ENCODE measurements at places on chromosomes 1 and 21.

GRCh38 chr1:19664453-19665185 is at the start of gene HTR6:
TSS of gene HTR6 (plus strand) at chr1:19664875. CDS start at chr1:19665754, 879 bp downstream.
- no peak for DNase-seq

DNA sequence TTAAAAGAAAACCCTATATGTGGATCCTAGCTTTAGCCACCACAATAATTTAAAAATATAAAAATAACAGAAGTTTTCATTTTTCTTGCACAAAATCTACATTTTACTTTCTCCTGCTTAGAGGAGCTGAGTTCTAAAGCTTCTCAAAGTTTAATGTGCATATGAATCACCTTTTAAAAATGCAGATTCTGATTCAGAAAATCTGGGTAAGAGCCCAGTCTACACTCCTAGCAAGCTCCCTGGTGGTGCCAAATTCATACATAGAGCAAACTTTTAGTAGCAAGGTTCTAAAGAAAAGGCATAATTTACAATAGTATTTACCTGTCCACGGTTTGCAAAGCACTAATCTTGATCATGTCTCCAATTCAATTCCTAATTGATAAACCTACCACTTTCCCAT is 19.3 kb downstream of the RSBN1 start:
- peak; percentile 55 for DNase-seq

GRCh38 chr1:44696789-44697345 is 22.4 kb downstream of the ARMH1 start:
- no peak for DNase-seq

GRCh38 chr1:147062956-147063355 is 109.3 kb downstream of the PRKAB2 start:
- DNase-seq = peak; percentile 15

GRCh38 chr1:43879414-43879813 is 54.2 kb upstream of the ARTN start:
- DNase-seq = peak; percentile 64

DNA sequence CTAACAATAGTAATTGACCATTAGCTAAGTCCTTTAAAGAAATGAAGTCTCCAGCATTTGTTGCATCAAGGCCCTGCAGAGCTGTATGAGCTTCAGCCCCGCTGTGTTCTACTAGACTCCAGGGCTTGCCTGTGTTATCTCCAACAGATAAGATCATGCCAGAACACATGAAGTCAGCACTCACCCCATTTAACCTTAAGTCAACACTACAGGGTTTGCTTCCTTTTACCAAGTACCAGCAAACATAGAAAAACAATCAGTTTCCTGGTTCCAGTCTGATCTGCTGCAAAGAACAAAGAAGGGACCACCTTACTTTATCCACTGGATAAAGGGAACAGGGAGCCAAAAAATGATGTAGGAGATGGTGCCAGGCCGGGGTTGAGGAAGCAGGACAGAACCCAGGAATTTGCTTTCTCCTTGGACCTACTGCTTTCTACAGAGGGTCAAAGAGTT is 41.3 kb upstream of the ENAH start:
- DNase-seq = no peak

GRCh38 chr1:18734001-18734400 is 103.4 kb downstream of the PAX7 start:
- DNase-seq = no peak

GRCh38 chr1:213745451-213745850 is 242.3 kb upstream of the PROX1 start:
- DNase-seq = no peak

GRCh38 chr21:45590726-45591618 is 48.7 kb upstream of the SLC19A1 start:
- DNase-seq = no peak

GRCh38 chr1:152878042-152878441 is at the start of gene SMCP:
TSS of gene SMCP (plus strand) at chr1:152878322. CDS start at chr1:152884423, 6,101 bp downstream.
- DNase-seq = no peak

GRCh38 chr1:45820173-45820572 is 16.8 kb downstream of the MAST2 start:
- DNase-seq = no peak

- peak; percentile 16 for DNase-seq
Measured at GRCh38 chr1:181061891-181062835, 26.3 kb upstream of the IER5 start.

GRCh38 chr1:159991513-159991912 is 37.5 kb upstream of the SLAMF9 start:
- peak; percentile 49 for DNase-seq

DNA sequence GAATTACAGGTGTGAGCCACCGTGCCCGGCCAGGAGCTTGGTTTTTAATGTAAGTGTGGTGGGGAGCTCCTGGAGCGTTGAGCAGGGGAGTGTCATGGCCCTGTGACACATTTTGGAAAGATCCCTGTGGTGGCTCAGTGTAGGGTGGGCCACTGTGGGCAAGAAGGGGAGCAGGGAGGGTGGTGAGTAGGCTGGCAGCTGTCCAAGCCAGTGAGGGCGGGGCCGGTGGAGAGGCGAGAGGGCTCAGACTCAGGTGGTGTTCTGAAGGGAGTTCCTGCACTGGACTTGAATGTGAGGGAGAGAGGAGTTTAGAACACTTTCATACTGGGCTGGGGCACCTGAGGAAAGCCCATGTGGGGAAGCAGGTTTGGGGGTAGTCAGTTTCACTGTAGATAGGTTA is 3.1 kb upstream of the EVA1B start:
- no peak for DNase-seq

DNA sequence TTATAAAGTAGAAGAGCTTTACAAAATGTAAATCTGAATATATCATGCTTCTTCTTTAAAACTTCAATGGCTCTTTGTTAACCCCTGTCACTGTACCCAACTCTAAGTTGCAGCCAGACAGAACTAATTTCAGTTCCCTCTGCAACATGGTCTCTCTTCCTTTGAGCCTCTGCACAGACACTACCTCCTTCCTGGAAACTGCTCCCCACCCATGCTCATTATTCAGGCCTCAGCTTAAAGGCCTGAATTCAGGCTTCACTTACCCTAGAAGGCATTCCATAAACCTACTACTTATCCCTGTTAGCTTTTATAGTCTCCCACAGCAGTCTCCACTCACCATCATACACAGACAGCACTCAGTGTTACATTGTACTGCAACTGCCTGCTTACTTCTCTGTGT is 2.6 kb upstream of the EEIG2 start:
- no peak for DNase-seq

DNA sequence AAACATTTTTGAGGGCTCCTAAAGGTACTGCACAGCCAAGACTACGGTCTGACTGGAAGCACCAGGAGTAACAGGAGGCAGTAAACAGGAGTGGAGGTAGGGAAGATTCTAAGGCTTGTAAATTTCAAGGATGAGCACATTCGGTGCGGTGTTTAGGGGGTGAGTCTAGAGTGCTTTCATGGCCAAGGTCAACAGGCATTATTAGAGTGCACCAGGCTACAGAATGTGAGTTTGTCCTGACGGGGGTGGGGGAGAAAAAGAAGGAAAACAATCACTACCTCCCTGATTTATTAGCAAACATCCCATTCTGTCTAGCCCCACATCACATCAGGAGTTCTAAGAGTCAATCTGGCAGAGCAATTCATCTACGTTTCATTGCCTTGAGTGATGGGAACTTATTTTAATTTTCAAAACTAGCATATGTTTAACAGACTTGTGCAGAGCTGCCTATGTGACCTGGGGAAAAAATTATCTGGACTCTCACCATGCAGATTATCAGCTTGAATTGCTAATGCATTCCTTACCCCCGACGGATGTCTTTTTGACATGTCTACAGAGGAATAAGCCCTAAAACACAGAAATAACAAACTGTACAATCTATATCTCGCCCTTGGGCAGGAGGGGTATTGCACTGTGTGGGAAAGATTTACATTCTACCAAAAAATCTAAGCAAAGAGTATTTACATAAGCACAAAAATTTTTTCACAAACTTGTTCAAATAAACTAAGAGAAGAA is 45.0 kb downstream of the APP start:
- no peak for DNase-seq

DNA sequence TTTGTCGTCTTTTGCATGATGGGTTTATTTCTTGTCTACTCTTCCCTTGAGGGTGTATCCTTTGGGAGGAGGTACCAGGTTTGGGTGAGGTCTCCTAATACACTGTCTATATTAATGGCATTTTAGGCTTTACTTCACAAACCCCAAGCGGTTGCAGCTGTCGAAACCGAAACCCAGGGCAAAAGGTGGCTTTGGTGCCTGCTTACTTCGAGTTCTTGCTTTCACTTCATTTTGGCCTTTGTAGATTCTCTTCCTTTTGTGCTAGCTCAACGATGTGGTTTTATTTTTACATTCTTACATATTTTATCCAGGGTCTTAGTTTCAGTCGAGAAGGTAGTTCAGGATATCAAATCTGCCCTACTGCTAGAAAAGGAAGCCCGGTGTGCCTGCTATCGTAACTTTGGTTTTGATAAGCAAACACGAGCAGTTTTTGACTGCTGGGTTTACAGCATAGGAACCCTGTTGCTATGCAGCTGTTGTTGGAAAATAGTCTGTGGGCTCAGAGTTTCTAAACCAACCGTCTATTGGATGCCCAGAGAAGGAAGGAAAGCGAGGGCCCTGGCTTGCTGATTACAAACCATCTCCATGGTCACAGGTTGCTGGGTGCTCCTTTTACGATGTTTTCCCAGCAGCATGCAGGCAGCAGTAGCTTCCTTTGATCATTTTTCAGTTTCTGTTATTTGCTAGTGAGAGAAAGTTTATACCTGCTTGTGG is 9.8 kb upstream of the TSPAN2 start:
- DNase-seq = peak; percentile 69

DNA sequence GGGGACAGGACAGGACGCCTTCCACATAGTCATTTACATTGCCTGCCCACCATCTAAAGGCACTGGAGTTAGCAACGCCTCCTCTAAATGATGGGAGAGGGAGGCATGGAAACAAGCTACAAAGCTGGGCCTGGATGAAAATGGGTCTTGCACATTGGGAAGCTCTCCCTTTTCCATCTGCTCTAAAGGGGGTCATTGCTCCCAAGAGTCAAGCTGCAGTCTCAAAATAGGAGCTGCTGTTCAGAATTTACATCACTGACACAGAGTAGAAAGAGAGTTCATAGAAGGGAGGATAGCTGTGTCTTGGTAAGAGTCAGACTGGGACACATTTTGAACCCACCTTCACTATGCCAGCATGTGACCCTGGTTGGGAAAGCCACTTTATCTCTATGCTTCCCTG is 26.6 kb downstream of the RCSD1 start:
- no peak for DNase-seq

- no peak for DNase-seq
Measured at GRCh38 chr1:21117159-21117558, 59.5 kb downstream of the EIF4G3 start.

DNA sequence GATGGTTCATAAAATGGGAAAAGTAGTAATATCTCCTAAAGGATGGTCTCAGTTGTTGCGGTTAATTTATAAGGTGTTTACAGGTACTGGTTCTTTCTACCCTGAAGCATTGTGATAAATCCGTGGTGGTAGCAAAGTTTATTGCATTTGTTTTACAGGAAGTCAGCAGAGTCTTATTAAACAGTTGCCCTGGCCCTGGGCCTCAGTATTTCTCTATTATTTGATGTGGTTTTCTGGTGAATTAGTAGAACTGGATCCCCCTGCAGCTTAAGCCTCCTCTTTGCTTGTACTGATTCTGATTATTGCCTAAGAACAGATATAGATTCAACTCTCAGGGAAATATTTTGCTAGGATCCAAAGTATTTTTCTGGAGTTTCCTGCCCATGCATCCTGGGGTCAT is 76.4 kb upstream of the CD55 start:
- DNase-seq = no peak

DNA sequence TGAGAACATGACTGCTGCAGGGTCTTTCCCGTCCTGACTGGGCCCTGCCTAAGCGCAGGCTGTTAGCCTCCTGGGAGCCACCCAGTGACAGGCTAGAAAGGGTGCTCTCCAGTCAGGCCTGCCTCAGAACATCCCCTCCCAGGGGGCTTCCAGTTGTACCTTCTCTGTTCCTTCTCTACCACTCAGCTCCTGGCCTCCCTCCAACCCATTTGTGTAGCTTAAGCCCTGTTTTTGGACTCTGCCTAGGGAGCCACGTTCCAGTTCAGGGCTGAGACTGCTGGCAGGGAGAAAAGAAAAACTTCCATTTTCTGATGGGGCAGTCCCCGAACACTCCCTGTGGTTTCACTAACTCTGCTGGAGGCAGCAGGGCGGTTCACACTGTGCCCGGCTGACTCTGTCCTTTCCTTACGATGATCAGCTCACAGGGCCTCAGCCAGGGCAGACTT is 15.3 kb upstream of the POU3F1 start:
- DNase-seq = no peak

GRCh38 chr1:23664837-23665795 is 26.5 kb upstream of the RPL11 start:
- peak; percentile 32 for DNase-seq

DNA sequence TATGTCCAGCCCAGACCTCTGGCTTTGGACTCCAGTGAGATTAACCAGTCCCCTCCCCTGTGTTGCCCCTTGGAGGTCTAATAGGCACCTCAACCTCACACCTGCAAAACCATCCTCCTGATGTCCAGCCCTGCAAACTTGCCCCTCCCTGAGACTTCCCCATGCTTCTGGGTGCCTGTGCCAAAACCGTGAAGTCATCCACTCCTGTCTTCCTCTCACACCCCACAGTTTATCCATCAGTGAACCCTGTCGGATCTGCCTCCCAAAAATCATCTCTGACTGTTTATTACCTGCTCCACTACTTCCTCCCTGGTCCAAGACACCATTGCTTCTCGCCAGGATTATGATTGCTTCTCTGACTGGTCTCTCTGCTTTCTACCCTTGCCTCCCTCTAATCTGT is 31.7 kb upstream of the PADI1 start:
- no peak for DNase-seq

GRCh38 chr1:33001282-33001681 is 35.4 kb downstream of the AK2 start:
- no peak for DNase-seq

- DNase-seq = peak; percentile 80
Measured at GRCh38 chr1:147640553-147641165, 29.7 kb downstream of the ACP6 start.

GRCh38 chr21:31731056-31731856 is 662 bp downstream of the SCAF4 start:
- DNase-seq = peak; percentile 34

GRCh38 chr1:84386716-84387479 is 11.4 kb upstream of the DNASE2B start:
- DNase-seq = no peak

DNA sequence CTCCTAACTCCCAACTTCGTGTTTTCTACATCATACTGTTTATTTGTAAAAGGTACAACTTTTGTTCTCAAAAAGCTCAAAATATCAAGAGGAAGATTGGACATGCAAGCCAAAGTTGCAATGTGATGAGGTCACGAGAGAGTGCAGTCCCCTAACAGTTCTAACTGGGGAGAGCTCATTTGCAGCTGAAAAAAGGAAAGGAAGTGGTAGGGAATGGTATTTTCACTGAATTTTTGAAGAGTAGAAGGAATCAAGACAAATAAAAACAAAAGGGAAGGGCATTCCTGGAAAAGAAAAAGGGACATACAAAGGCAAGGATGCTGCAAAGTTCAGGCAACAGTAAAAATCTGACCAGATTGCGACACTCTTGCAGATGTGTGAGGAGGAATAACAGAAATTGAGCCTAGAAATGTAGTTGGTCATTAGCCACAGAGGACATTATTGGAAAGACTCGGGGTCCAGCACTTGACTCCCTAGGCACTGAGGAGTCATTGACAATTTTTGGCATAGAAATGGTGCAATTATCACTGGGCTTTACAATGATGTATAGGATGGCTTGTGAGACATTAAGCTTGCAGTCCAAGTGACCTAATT is 67.9 kb downstream of the TBX15 start:
- DNase-seq = peak; percentile 46
